Activated CD8-positive, alpha-beta memory T cell treated with anti-CD3 and anti-CD28 coated beads for 1 hour (primary cell): ENCODE measurements at places on chromosomes 7 and 10.

DNA sequence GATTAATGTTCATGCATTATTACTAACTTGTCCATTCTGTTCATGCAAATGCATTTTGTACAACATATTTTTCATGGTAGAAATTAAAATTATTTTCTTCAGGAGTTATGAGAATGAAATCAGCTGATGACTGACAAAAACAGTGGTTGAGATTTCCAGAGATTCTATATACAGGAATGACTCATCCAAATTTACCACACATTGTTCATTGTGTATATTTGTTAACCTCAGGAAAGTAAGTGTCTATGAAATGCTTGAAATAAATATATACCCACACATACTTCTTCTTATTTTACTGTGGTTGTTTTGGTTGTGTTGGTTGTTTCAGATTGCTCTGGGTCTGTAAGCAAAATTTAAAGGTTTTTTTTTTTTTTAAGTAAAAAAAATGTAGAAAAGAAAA, 108.1 kb upstream of the SP8 start:
- DNase-seq, result no peak

- no peak for DNase-seq
Measured at GRCh38 chr7:22896917-22897316, 74.3 kb upstream of the TOMM7 start.

DNA sequence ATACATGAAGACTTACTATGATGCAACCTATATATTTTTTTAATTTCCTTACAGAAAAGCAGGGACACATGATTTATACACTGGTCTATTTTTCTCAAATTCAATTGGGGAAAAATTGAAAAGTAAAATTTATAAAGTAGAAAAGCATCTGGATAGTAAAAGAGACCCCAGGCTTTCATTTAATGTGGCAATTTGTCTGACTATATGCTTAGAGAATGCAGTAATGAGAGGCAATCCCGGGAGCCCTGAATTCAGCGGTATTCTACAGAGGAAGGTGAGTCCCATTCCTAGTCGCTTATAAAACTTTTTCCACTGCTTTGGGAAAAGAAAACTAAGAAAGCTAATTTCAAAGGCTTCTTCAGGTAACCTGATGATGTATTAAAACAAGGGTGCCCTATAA, 167.1 kb downstream of the SEMA3D start:
- no peak for DNase-seq

GRCh38 chr7:32680259-32681173, 185.2 kb downstream of the AVL9 start:
- DNase-seq, result no peak

DNA sequence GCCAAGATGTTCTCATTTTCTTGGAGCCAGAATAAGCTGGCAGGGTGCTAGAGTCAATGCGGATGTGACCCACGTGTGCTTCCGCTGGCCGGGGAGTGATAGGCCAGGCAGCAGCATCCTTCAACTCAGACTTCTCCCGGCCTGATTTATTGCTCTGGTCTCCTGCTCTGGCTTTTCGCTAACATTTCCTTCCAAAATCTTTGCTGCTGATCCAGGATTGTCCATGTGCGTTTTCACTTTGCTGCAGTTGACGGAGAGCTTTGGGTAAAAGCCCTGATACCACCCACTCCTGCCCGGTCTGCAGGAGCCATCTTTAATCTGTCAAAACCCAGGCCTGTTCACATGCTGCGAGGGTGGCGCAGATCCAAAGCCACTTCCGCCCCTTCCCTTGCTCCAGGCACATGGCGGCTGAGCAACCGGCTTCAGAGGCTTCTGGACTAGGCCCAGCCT, 106.8 kb downstream of the CYP26A1 start:
- DNase-seq, result no peak

GRCh38 chr7:22671177-22671879, 55.7 kb upstream of the IL6 start:
- no peak for DNase-seq

- DNase-seq, result no peak
Measured at GRCh38 chr7:35971133-35971891, 170.5 kb downstream of the SEPTIN7 start.

GRCh38 chr7:7816084-7816483, 97.7 kb upstream of the RPA3 start:
- no peak for DNase-seq

- no peak for DNase-seq
Measured at GRCh38 chr7:28573059-28573553, 160.8 kb downstream of the CREB5 start.

DNA sequence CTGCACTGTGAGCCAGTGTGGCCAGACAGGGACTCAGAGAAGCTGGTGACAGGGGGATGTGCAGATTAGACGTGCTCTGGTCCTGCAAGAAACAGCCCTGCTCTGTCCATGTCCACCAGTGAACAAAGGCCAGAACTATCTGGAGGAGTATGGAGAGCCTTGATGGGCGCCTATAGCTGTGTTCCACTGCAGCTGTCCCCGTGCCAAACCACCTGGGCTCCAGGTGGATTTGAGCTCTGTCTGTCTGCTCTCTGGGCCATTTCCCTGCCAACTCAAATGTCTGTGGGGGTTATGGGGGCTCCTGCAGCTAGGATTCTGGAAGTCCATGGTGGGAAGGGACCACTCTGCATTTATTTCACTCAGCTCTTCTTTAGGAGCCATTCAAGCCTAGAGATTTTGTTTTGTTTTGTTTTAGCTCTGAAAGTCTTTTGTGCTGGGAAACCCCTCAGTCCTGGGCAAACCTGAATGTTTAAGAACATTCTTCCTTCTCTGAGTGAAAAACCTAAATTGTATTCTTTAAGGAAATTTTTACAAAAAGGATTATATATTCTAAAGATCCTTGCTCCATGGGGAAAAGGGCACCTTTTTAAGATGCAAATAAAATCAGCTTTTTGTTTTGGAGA, 1039.5 kb upstream of the SORCS1 start:
- DNase-seq, result no peak

GRCh38 chr10:50605269-50605950, 18.3 kb downstream of the SGMS1 start:
- no peak for DNase-seq

- DNase-seq, result no peak
Measured at GRCh38 chr10:54478601-54479000, 322.4 kb downstream of the PCDH15 start.

GRCh38 chr10:72093450-72093849, 5.1 kb upstream of the SPOCK2 start:
- DNase-seq, result no peak

DNA sequence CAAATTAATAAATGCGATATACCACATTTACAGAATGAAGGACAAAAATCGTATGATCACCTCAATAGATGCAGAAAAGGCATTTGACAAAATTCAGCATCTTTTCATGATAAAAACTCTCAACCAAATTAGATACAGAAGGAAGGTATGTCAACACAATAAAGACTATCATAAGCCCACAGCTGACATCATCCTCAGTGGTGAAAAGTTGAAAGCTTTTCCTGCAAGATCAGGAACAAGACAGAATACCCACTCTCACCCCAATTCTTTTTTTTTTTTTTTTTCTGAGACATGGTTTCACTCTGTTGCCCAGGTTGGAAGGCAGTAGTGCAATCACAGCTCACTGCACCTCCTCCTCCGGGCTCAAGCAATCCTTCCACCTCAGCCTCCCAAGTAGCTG, 67.2 kb downstream of the TPST1 start:
- no peak for DNase-seq

- DNase-seq, result no peak
Measured at GRCh38 chr7:111853201-111853990, 291.1 kb upstream of the IMMP2L start.

DNA sequence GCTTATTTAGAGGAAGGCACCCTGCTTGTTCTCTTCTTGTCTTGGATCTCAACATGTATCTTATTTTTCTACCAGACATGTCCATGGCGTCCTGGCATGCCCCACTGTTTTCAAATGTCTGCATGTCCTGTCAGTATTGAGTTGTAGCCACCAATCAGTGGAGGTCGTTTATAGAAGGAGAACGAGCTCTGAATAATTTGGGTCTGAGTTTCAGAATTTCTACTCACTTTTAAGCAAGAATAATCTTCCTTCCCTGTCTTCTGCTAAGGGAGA, 2.9 kb upstream of the HOXA13 start:
- DNase-seq, result no peak

DNA sequence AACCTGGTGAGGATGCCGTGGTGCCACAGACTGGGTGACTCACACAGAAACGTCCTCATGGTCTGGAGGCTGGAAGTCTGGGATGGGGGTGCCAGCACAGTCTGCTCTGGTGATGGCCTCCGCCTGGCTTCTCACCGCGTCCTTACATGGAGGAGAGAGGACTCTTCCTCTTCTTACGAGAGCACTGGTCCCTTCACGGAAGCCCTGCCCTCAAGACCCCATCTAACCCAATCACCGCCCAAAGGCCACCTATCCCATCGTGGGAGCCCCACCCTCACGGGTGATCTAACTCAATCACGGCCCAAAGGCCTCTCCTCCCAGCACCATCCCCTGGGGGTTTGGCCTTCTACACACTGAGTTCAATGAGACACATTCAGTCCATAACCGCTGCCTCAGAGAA, 137.7 kb downstream of the PTPRN2 start:
- DNase-seq, result no peak

GRCh38 chr7:94741179-94741578, 85.2 kb upstream of the SGCE start:
- DNase-seq, result no peak

- no peak for DNase-seq
Measured at GRCh38 chr10:106313041-106313440, 851.5 kb downstream of the SORCS1 start.

GRCh38 chr10:32256613-32257437, 90.1 kb downstream of the EPC1 start:
- peak; percentile 40 for DNase-seq

- DNase-seq, result no peak
Measured at GRCh38 chr10:97651773-97652172, 11.3 kb downstream of the PI4K2A start.

DNA sequence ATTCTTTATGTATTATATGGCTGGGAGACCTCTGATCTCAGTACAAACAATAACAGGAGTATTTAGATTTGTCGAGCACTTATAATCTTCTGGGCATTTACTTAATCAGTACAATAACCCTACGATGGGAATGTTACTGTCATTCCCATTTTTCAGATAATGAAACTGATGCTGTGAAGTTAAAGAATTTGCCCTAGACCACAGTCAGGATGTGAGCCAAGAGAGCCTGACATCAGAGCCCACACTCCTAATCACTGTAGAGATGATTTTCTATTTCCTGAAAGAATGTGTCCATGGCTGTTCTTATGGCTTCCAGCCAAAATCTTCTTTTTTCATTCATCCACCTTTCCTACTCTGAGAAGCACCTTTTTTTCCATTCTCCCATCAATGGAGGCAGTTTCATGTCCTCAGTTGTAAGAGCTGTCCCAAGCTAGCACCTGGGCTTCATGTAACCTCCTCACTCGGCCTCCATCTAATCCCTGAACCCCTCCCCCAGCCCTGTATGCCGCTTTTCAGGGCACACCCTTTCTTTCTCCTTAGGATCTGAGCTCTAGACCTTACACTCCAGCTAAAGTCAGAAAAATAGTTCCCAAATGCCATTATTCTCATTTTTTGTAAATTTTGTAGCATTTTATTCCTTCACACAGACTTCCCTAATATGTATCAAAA, 12.2 kb upstream of the CAV1 start:
- DNase-seq, result no peak

DNA sequence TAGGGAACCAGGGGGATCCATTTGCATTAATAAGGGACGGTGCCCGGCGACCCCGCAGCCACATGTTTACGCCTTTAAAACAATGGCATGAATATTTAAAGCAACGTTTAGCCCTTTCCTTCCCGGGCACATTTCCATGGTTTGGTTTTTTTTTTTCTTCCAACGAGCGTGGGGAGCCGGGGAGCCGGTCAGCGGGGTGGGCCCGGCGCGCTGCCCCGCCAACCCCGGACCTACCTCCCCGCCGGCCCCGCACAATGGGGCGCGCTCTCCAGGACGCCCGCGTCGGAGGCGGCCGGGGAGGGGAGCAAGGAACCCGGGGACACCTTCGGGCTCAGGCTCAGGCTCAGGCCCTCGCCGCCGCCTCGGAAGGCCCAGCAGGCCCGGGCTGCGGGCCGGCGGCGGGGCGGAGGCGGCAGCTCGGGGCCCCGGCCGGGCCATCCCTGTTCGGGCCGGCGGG, 1.0 kb downstream of the SEPHS1 start:
- DNase-seq, result peak; percentile 15
